ENCODE measurements at places on chromosomes 12 and 14. TPM values are rescaled to one million over a fixed set of nuclear protein-coding genes. Genes with fewer than 3 reads are reported as not detected.

NEUROD4 gene
- not detected for total RNA-seq

NOVA1 gene
- 0.33 TPM for total RNA-seq

FIGNL2 gene
- 2.3 TPM for total RNA-seq

P2RX2 gene
- total RNA-seq, result not detected

CLEC9A gene
- total RNA-seq, result not detected

KRT83 gene
- total RNA-seq, result not detected

B4GALNT1 gene
- 6.2 TPM for total RNA-seq

All from mesangial cell (primary cell).